ENCODE measurements at places on chromosomes 1 and 21.
A peak's percentile ranks its signal among the peaks of the same experiment; 100 is the strongest.

DNA sequence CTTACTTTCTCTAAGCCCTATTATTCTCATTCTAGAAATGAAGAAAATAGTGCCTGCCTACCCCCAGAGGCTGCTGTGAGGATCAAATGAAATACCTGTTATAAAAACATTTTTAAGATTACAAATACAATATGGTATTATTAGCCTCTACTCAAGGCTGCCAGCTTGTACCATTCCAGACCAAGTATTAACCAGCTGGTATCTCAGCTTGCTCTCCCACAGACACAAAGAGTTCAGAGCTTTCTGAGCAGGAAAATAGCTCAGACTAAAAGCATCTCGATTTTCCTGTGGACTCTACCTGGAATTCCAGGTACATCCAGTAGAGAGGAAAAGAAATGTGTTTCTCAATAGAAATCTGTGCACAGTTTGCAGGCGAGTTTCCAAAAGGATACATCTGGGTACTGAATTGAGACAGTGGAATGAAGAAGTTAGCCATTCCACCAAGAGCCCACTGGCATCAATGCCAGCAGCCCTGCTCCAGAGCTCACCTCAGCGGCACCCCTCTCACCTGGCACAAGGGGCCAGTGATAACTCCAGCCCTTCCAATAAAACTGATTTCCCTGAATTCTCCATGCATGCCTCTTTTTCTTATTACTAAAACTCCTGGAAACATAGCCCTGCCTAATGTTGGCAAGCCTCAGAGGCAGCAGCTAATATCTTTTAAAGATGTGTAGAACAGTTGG lies 31.0 kb downstream of the TGFBR3 start:
- no peak overlapping the region for H3K4me3 ChIP-seq
- no peaks in the 10 kb centered on the region for H3K4me1 ChIP-seq
- no peaks in the 10 kb centered on the region for H3K36me3 ChIP-seq
- DNase-seq, result no peak
- H3K27me3 ChIP-seq, result no peaks in the 10 kb centered on the region

GRCh38 chr1:45122724-45123123 lies 83.7 kb downstream of the ZSWIM5 start:
- H3K27me3 ChIP-seq, result no peaks in the 10 kb centered on the region
- H3K36me3 ChIP-seq, result no peaks in the 10 kb centered on the region
- H3K4me1 ChIP-seq, result no peaks in the 10 kb centered on the region
- no peak for DNase-seq
- no peak overlapping the region for H3K27ac ChIP-seq

DNA sequence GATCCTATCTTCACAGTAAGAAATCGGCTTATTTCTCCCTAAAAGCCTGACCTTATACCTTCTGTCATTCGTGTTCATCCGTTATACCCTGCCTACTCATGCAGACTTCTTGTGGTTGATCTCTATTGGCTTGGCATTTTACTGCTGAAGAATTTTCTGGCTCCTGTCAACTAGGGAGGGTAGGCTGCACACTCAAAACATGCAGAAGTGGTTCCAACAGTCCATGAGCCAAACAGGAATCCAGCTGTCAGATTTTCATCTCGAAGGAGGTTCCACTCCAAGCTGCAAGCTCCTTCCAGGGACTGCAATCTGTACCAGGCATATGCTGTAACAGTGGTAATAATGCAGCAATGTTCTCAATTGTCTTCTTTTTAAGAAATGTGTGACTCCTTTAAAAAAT lies 10.1 kb downstream of the DNAJC11 start:
- no peak overlapping the region for H3K27ac ChIP-seq
- no peaks in the 10 kb centered on the region for H3K36me3 ChIP-seq
- no peaks in the 10 kb centered on the region for H3K27me3 ChIP-seq
- no peaks in the 10 kb centered on the region for H3K4me1 ChIP-seq
- H3K4me3 ChIP-seq, result no peak overlapping the region

DNA sequence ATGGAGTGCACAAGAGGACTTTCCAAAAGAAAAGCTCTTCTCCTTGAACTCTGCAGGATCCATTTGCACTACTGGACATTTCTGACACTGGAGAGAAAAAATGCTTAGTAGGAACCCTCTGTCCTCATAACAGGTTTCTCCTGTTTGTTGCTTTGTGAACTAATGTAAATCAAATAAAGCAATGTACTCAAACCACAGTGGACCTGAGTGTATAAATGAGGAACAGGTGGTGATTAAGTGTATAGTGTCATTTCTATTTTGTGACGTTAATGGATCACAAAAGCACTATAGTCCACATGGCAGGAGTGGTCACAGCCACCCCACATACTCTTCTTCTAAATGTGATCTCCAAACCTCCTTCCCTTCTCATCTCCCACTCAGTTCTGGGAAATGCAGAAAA lies 268.4 kb upstream of the DUSP10 start:
- H3K36me3 ChIP-seq, result no peaks in the 10 kb centered on the region
- DNase-seq, result no peak
- H3K27me3 ChIP-seq, result no peaks in the 10 kb centered on the region
- no peak overlapping the region for H3K27ac ChIP-seq
- no peak overlapping the region for H3K4me3 ChIP-seq

DNA sequence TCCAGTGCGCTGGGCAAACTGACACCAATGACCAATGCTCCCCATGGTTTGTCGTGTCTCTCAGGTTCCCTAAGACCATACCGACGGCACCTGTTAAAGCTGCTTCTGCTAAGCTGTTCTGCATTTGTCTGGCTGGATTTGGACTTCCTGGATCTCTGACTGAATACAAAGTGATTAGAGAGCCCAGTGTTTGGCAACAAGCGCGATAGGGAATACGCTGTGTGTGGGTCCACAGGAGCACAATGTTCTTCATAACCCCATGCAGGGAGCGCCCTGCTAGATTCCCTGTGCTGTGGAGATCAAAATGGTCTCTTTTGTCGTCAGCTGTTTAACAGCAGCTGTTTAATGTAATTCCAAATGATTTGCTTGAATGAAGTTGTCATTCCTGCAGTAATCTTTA lies 26.0 kb upstream of the ESRRG start:
- no peak for DNase-seq
- no peak overlapping the region for H3K4me3 ChIP-seq
- no peaks in the 10 kb centered on the region for H3K36me3 ChIP-seq
- no peak overlapping the region for H3K27ac ChIP-seq
- no peaks in the 10 kb centered on the region for H3K4me1 ChIP-seq

DNA sequence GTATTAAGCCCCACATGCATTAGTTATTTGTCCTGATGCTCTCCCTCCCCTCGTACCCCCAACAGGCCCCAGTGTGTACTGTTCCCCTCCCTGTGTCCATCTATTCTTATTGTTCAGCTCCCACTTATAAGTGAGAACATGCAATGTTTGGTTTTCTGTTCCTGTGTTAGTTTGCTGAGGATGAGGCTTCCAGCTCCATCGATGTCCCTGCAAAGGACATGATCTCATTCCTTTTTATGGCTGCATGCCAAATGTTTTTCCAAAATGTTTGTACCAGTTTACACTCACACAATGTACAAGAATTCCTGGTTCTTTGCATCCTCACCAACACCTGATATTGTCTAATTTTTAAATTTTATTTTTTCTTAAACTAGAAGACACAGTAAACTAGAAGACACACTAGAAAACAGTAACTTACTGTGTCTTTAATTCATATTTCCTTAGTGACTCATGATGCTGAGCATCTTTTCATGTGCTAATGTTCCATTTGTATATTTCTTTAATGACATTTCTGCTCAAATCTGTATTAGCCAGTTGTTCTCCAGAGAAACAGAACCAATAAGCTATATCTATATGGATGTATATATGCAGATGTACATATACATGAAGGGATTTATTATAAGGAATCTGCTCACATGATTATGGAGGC lies 19.4 kb upstream of the USP1 start:
- no peaks in the 10 kb centered on the region for H3K36me3 ChIP-seq
- H3K4me1 ChIP-seq, result no peaks in the 10 kb centered on the region
- no peak overlapping the region for H3K4me3 ChIP-seq
- H3K27ac ChIP-seq, result no peak overlapping the region
- H3K27me3 ChIP-seq, result no peaks in the 10 kb centered on the region

GRCh38 chr1:163697137-163697536 lies 375.4 kb downstream of the NUF2 start:
- no peak overlapping the region for H3K27ac ChIP-seq
- no peaks in the 10 kb centered on the region for H3K27me3 ChIP-seq
- DNase-seq, result no peak
- no peaks in the 10 kb centered on the region for H3K36me3 ChIP-seq

DNA sequence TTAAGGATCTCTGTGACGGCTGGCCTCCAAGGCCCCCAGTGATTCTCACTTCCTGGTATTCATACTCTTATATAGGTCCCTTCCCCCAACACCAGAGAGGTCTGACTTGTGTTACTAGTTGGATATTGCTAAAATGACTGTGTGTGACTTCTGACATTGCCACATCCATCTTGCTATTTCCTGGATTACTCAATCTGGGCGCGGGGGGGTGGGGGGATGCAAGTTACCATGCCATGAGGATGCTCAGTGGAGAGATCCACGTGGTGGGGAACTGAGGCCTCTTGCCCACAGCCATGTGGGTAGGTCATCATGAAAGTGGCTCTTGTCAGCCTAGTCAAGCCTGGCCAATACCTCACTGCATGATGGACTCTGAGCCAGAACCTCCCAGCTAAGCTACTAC lies 117.0 kb downstream of the UBE2U start:
- no peak overlapping the region for H3K4me3 ChIP-seq
- H3K4me1 ChIP-seq, result peaks cover 5% of the 10 kb centered on the region
- no peaks in the 10 kb centered on the region for H3K36me3 ChIP-seq
- peak; percentile 61 for DNase-seq
- H3K27me3 ChIP-seq, result no peaks in the 10 kb centered on the region
- no peak overlapping the region for H3K27ac ChIP-seq

- no peak overlapping the region for H3K27ac ChIP-seq
- DNase-seq, result no peak
- no peaks in the 10 kb centered on the region for H3K27me3 ChIP-seq
- H3K4me3 ChIP-seq, result no peak overlapping the region
These were observed 150.6 kb downstream of the MRPL39 start for GRCh38 chr21:25456672-25457071.

DNA sequence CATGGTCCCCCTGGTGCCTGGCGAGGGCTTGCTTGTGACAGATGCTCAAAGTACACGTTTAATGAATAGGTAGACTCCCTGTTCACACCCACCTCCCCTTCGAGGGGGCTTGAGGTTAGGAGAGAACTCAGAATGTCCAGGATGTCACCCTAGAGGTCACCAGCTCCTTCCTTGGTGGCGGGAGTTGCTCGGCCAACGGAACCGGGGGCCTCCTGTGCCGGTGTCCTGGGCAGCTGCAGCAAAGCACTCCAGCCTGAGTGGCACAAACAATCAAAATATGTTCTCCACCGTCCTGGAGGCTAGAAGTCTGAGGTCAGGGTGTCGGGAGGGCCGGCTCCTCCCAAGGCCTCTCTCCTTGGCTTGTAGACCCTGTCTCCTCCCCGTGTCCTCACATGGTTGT lies 71.0 kb downstream of the AJAP1 start:
- DNase-seq, result no peak
- H3K4me3 ChIP-seq, result no peak overlapping the region
- H3K4me1 ChIP-seq, result peaks cover 7% of the 10 kb centered on the region
- no peaks in the 10 kb centered on the region for H3K36me3 ChIP-seq
- no peak overlapping the region for H3K27ac ChIP-seq
- no peaks in the 10 kb centered on the region for H3K27me3 ChIP-seq

- H3K4me3 ChIP-seq, result no peak overlapping the region
- H3K4me1 ChIP-seq, result peaks cover 9% of the 10 kb centered on the region
These were observed 64.4 kb upstream of the TIAM1 start for GRCh38 chr21:31408301-31409088.

DNA sequence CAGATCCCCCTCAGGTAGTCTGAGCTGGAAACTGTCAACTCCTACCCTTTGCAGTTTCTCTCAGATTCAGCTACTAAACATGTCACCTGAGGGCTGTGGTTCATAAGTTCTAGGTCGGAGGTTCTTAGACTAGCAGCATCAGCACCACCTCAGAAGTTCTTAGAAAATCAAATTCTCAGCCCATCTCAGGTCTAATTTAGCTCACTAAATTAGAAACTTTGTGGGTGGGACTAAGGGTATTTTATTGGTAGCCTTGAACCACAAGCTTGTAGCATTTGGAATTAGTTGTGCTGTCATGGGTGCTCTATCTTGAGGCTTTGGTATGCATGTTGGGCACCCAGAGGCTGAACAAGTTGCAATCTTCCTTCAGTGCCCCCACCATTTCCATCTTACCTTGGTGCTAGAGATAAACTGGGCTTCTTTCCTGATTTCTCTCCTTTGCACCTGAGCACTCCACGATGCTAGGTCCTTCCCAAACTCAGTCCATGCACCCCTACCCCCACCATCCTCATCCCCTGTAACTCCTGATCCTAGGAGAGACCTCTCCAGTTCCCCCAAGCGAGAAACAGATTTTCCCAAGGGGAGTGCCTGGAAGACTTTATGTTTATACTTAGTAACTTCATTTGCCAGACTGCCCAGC lies 54.2 kb downstream of the S1PR1 start:
- H3K27ac ChIP-seq, result peak overlapping the region; percentile 42
- H3K4me3 ChIP-seq, result no peak overlapping the region
- no peak for DNase-seq
- H3K27me3 ChIP-seq, result no peaks in the 10 kb centered on the region
- no peaks in the 10 kb centered on the region for H3K36me3 ChIP-seq

DNA sequence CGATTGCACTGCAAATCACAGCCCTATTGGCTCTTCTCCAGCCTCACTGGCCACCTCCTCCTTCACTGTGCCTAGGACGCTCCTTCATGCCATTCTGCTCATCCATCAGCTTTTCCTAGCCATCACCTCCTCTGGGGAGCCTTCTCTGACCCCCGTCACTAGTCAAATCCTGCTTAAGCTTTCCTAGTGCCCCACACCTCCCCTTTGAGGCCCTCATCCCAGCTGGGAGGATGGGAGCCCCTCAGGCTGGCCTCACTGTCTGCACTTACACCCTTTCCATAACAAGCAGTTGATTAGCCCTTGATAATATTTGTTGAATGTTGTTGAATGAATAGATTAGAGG lies 50.7 kb downstream of the KLHDC7A start:
- no peaks in the 10 kb centered on the region for H3K27me3 ChIP-seq
- H3K4me1 ChIP-seq, result no peaks in the 10 kb centered on the region
- H3K36me3 ChIP-seq, result no peaks in the 10 kb centered on the region
- no peak for DNase-seq

DNA sequence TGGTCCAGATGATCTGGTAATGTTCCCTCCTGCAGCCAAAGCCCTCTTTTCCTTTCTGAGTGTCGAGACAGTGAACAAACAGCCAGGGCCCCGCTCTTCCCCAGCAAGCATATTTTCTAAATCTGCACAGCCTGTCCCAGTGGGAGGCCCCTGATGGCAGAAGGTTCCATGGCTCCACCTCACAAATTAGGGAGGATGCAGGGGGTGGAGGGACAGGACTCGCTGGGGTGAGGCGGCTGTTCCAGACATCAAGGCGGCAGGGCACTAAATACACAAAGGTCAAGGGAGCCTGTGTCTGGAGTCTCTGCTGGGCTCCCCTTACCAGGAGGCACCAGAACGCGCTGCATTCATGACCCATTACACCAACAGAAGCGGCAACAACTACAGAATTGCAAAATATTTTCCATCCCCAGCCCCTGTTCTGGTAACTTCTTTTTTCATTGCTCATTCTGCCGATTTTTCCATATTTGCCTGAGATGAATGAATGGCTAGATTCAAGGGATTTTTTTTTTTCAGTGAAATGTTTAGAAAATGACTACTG lies 27.0 kb upstream of the PRELP start:
- H3K36me3 ChIP-seq, result no peaks in the 10 kb centered on the region
- H3K27ac ChIP-seq, result no peak overlapping the region
- H3K4me3 ChIP-seq, result no peak overlapping the region
- no peaks in the 10 kb centered on the region for H3K27me3 ChIP-seq
- DNase-seq, result no peak
- peaks cover 13% of the 10 kb centered on the region for H3K4me1 ChIP-seq

Data from CD14-positive monocyte (primary cell).